Aorta (tissue), 5 donors: ENCODE measurements at places on chromosomes 5 and 9. TPM values are rescaled to one million over a fixed set of nuclear protein-coding genes. Genes with fewer than 3 reads are reported as not detected.

DNA sequence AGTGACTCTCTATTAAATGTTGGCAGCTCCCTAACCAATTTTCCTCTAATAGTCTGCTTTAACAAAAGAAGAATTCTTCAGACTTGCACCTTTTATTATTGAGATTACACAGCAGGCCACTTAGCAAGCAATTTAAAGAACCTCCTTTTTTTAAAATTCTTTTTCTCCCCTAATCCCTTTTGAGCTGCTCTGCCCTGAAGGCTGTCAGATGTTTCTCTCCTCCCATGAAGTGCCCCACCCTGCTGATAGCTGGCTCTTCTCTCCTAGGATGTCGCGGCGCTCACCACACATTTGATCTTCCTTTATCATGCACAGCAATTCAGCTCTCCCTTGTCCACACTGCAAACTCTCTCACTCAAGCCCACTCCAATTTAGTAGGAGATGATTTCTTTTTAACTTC, 1471.1 kb upstream of the ACO1 start:
- H3K27ac ChIP-seq = no peak overlapping the region
- H3K4me3 ChIP-seq = no peak overlapping the region
- H3K36me3 ChIP-seq = no peaks in the 10 kb centered on the region
- no peaks in the 10 kb centered on the region for H3K27me3 ChIP-seq
- no peak for DNase-seq
- H3K4me1 ChIP-seq = no peaks in the 10 kb centered on the region

DNA sequence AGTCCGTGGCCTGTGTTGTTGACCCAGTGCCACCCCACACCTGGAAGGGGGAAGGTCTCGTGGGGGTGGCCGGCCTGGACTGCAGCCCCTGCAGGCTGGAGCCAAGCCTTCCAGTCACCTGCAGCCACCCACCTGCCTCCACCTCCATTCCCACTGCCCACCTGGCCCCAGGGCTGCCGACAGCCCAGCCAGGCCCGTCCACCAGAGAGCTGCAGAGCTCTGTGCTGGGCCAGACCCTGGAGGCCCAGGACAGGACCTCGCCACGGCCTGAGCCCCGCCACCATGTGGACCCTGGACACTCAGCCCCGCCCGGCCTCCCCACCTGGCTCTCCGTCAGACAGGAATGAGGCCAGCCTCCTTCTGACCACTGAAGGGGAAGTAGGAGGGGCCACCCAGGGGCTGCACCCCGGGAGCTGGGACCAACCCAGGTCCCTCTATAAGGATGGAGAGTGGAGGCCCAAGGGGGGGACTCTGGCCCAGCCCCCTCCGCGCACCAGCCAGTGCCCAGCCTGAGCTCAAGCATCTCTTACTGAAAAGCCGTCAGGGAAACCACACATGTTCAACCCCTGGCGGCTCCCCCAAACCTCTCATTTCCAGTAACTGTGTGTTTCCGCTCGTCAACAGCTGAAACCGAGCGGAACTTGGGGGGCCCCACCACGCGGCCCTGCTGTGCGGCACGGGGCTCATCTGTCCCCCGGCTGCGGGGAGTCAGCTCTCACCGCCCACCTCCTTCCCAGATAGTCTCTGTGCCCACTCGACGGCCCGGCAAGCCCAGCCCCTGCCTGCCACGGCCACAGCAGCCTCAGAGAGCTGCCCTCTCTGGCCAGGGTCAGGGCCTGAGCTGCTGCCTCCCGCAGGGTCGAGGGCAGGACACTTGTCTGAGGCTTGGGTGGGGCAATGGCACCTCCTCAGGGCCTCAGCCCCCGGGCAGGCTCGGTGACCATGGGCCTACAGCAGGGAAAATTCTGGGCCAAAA, 12.8 kb downstream of the NOTCH1 start:
- H3K36me3 ChIP-seq = no peaks in the 10 kb centered on the region
- no peak for DNase-seq
- no peaks in the 10 kb centered on the region for H3K4me1 ChIP-seq
- H3K4me3 ChIP-seq = no peak overlapping the region

GRCh38 chr9:37144762-37145161, 24.4 kb downstream of the ZCCHC7 start:
- H3K27ac ChIP-seq = no peak overlapping the region
- no peak for DNase-seq
- H3K36me3 ChIP-seq = no peaks in the 10 kb centered on the region
- no peak overlapping the region for H3K4me3 ChIP-seq
- H3K4me1 ChIP-seq = no peaks in the 10 kb centered on the region

DNA sequence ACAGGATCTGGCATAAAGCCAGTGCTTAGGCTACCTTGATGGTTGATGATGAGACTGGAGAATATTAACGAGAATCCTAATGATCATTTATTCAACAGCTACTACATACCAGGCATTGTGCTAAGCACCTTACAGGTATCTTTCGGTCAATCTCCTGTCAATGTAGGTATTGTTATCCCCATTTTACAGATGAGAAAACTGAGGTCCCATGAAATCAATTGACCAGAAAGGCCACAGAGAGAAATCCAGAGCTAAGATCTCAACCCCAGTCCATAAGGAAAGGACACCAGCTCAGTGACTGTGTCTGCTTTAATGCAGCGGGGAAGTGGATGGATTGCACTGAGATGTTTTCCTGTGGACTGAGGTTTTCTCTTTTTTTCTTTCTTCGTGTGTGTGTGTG, 63.3 kb downstream of the ARHGEF37 start:
- H3K27ac ChIP-seq = no peak overlapping the region
- H3K27me3 ChIP-seq = no peaks in the 10 kb centered on the region
- H3K4me1 ChIP-seq = no peaks in the 10 kb centered on the region
- H3K36me3 ChIP-seq = no peaks in the 10 kb centered on the region

FST gene
- total RNA-seq = 16.8 TPM

PPP2R2B gene
- total RNA-seq = 27.3 TPM
